ENCODE measurements at places on chromosomes 3 and 15.

DNA sequence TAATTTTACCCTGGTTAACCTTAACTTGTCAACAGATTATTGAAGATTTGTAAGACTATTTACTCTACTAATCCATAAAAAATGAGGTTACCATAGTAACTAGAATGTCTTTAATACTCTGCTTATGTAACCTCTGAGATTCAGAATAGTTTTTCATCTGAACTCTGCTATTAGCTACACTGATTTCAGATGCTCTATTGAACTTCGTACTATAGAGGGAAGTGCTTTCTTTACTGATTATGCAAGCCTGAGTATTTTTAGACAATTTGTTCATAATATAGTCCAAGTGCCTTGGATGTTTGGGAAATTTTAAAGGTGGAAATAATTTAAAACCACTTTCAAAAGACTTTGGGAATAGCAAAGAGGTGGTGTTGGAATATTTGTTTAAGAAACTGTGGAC lies 107.9 kb upstream of the GBE1 start:
- DNase-seq: no peak

DNA sequence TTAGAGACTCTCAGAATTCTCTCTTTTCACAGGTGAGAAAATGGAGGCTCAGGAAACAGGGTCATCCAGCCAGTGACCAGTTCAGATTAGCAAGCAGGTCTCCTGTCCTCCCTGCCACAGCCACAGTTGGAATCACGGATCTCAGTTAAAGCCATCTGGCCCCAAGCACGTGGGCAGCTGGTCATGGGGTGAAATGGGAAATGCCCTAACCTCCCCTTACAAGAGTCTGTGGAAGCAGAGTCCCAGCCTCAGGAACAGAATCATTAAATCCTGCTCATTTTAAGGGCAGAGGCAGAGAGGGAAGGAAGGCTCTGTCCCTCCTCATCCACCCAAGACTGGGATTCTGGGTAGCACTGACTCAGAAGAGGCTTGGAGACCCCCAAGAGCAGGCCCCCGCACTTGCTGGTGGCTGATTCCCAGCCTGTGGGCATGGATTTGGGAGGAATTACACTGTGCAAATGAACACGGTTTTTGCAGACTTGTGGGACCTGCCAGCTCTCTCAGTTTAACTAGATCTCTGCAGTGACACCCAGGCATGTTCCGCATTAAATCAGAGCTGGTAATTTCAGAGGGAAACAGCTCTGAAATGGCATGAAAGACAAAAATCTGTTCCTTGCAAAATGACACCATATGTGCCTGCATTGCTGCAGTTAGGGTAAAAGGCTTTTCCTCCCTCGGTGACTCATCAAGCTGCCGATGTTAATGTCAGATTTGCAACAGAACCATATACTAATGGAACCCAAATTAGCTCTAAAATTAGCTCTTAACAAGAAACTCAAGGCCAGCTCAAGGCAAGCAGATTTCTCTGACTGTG lies 89.0 kb downstream of the BDH1 start:
- DNase-seq: no peak

DNA sequence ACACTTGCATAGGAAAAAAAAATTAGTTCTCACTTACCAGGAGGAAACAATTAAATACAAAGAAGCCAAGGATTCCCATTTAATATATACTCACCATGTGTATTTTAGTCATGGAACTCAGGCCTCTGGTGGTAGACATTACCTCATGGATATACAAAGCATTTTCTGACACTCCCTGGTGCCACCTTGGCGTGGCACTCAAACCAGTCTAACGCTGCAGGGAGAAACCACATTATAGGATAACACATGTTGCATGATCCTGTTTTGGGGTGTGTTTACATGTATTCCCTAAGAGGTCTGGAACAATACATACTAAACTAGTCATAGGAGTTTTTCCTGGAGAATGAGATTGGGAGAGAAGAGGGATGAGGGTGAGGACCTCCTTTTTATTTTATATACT lies 5.9 kb upstream of the RTF1 start:
- DNase-seq: no peak

DNA sequence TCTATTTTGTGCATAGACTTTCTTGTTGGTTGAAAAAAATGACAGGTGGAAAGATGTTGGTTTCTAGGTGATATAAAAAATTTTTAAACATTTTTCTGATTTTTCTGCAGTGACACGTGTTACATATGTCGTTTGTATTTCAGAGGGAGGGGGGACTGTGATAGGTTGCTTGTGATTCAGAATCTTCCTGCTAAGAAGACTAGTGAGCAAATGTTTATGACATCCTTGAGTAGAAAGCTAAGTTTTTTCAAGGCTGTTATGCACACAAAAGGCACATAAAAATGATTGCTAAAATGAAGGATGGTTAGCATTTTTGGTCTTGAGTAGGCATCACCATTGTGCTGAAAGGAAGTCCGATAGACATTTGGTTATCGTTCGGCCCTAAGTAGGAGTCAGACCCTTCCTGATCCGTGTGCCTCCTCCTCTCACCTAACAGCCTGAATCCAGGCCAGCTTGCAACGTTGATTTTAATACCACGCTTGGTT lies 1.5 kb downstream of the ZNF639 start:
- DNase-seq: no peak

DNA sequence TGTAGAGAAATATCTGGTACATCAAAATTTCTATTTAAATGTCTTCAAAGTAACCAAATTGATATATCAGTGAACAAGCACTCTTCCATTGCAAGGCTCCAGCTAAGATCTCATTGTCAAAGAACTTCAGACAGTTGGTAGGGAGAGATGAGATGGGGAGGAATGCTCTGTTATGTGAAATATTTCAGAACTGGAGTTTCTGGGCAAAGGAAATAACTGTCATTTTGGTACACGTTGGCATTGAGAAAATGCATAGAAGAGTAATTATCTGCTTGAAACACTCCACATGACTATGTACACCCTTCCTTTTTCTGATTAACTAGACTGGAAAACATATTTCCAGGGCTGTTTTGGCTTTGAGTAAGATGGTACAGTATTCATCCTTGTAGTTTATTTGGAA lies 297.5 kb upstream of the RASGRP1 start:
- no peak for DNase-seq

DNA sequence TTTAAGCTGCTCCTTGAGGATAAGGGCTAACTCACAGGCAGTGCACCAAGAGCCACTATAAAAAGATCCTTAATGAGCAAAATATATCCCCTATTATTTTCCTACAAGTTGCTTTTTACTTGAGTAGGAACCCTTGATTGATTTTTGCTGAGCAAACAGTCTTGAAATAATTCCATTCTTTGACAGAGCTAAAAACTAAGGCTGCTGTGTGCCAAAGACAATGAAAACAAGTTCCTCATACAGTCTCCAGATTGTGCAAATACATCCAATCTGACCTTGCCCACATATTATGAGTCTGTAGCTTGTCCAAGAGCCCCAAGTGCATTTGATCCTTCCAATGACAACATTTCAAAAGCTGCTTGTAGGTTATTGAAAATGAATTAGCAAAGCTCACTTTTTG lies 15.0 kb downstream of the PRKAR2A start:
- no peak for DNase-seq

DNA sequence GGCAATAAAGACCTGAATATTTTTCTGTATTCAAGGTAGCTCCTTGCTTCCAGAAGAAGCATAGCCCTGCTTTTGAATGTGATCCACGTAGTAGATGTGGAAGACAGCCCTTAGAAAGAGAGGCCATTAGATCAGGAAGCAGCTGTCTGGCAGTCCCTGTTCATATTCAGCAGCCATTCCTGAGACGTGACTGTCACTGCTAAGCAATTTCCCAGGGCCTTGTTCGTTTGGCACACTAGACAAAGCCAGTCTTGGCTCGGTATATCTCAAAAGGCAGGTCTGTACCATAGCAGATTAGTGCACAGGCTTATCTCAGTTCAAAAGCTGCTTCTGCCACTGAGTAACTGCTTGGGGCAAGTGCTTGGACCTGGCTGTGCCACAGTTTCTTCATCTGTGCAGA lies 287.8 kb upstream of the MCTP2 start:
- no peak for DNase-seq

DNA sequence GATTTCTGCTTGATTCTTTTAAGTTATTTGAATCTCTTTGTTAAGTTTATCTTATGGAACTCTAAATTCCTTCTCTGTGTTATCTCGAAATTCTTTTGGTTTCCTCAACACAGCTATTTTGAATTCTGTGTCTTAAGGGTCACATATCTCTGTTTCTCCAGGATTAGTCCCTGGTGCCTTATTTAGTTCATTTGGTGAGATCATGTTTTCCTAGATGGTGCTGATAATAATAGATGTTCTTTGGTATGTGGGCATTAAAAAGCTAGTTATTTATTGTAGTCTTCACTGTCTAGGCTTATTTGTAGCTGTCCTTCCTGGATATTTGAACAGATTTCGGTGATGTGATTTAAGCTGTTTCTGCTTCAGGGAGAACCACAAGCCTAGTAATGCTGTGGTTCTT lies 615.6 kb upstream of the NECTIN3 start:
- no peak for DNase-seq

DNA sequence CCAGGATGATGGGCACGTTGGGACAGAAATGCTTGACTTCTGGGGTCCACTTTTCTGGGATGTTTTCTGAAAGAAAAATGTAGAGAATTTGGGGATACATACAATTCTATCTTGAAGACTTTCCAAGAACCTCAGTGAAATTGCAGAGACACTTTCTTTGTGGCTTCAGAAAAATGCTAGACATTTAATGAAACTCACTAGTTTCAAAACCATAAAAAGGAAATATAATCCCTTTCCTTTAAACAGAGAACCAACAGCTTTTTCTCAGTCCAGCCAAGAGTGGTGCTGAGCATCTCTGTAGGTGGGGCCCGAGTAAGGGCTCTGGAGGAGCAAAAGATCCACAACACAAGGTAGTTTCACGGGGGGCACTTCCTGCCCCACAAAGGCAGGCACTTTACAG lies 4.4 kb upstream of the GPX1 start:
- no peak for DNase-seq

DNA sequence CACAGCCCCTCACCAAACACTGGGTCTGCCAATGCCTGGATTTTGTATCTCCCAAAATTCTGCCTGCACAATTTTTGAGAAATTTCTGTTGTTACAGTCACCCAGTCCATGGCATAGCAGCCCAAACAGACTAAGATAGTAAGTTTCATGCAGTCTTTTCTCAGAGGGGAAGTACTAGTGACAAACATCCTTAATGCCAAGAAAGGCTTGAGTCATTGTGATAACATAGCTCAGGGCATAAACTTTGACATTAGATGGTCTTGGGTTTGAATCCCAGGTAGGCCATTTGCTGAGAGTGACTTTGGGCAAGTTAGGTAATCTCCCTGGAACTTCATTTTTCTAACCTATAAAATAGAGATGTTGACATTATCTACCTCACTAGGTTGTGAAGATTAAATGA lies 36.1 kb upstream of the PFN2 start:
- no peak for DNase-seq

DNA sequence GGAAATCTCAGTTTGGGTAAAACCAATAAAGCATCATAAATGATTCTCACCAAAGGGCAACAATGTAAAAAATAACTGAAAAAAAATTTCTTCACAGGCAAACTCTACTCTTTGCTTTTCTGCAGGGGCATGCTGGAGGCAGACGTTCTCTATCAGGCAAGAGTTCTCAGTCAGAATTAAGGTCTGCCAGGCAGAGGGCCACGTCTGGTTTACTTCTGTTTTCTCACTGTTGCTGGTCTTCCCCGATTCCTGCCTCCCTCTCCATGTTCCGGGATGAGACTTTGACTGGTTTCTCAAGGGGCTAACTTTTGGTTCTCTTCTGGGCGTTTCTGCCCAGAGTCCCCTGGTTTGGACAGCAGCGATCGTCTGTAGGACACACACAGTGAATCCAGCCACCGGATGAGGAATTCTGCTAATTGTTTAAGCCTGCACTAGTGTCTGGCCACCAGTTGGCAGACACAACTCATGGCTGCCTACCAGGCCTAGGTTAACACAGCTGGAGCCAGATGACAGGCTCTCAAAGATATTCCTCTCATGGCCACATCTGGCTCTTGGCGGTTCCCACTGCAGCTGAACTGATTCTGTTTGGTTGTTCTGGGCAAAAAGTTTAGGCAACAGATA lies 273.1 kb downstream of the FOXP1 start:
- DNase-seq: no peak

- DNase-seq: no peak
These were observed 18.4 kb upstream of the SPPL2A start for GRCh38 chr15:50783895-50784294.

DNA sequence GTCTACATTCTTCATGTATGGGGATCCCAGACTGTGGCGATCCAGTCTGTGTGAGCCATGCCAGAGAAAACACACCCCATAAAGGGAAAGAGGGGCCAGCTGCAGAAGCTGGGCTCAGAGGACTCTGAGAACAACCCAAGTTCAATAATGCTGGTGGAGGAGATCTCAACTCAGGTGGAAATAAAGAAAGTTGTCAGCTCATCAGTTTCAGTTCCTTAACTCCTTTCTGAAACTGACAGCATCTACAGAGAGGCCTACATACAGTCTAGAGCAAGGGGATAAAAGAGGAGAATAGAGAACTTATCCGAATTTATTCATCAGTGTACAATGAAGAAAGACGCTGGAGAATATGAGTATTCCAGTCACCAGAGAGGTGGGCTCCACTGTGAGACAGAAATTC lies 77.0 kb downstream of the NTRK3 start:
- no peak for DNase-seq

DNA sequence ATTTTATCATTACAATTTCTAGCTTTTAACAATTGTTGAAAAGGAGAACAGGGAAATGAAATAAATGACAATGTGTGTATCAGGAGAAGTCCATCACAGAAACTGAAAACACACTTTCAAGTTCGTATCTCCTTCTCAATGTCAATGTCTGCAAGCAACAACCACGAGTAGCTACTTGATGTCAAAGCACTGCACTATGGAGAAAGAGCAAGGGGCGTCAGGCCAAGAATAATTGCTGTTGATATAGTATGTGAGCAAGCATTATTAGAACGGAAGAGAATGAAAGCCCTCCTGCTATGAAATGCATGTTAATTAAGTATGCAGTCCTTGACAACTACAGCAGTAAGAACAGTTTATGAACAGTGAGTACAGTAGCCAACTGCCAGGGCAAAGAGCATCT lies 1250.1 kb downstream of the ZPLD1 start:
- DNase-seq: no peak

- no peak for DNase-seq
These were observed 45.3 kb downstream of the ILDR1 start for GRCh38 chr3:121976727-121977126.

- no peak for DNase-seq
These were observed 116.1 kb upstream of the P2RY1 start for GRCh38 chr3:152718810-152719209.

DNA sequence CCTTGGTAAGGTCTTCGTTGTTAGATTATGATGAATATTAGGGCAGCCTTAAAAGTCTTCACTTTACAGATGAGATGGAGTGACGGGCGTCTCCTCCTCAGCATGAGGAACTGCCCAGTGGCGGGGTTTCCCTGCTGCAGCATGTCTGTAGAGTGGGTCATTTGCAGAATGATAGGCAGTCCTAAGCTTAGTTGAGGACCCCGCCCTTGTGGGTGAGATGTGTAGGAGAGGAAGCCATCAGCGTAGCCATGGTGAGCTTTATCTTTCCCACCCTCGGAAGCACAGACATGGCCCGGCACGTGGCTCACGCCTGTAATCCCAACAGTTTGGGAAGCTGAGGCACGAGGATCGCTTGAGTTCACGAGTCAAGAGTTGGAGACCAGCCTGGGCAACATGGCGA lies 877 bp downstream of the NIT2 start:
- DNase-seq: no peak

- no peak for DNase-seq
These were observed 3.8 kb downstream of the SGO1 start for GRCh38 chr3:20182206-20182605.
